ENCODE measurements at places on chromosomes 3 and 15.

- H3K27me3 ChIP-seq = no peaks in the 10 kb centered on the region
- H3K4me3 ChIP-seq = no peak overlapping the region
- no peak overlapping the region for H3K27ac ChIP-seq
- no peaks in the 10 kb centered on the region for H3K36me3 ChIP-seq
Measured at GRCh38 chr15:85419161-85419560, 38.8 kb downstream of the AKAP13 start.

DNA sequence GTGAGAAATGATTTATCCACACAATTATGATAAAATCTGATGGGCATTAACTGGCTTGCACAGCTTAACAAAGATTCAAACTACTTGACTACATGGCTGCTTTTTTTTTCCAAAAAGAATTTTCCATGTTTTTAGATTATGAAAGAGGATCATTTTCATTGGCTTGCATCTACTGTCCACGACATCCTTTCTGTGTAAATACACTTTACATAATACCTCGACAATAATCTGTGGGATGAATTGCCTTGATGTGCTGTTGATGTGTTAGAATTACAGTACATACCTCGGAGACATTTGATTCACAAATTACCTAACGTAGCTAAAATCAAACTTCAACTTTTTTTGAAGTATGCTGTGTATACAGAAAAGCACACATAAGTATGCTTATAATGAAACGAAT, 104.4 kb downstream of the PPP2R3A start:
- no peaks in the 10 kb centered on the region for H3K27me3 ChIP-seq
- no peak overlapping the region for H3K4me3 ChIP-seq
- H3K36me3 ChIP-seq = no peaks in the 10 kb centered on the region
- DNase-seq = no peak

- H3K4me1 ChIP-seq = peaks cover 11% of the 10 kb centered on the region
- no peak overlapping the region for H3K4me3 ChIP-seq
- no peaks in the 10 kb centered on the region for H3K27me3 ChIP-seq
- no peaks in the 10 kb centered on the region for H3K36me3 ChIP-seq
- H3K27ac ChIP-seq = no peak overlapping the region
- no peak for DNase-seq
Measured at GRCh38 chr3:65786890-65787289, 251.8 kb downstream of the MAGI1 start.

DNA sequence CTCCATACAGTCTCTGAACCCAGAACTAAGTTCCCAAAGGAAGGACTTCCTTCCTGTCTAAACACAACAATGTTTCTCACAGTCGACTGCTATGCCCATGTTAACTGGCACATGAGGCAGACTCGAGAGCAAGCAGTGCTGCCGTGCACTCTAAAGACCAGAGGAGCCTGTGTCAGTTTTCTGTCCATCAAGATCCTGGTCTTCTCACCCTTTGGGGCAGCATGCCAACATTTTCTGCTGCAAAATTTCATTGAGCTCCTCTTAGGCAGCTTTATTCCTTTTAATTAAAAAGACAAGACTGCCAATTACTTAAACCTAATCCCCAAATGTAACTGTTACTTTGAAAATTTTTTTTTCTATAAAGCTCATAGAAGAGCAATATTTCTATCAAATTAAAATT, 205.1 kb downstream of the GAP43 start:
- no peaks in the 10 kb centered on the region for H3K36me3 ChIP-seq
- no peak overlapping the region for H3K4me3 ChIP-seq
- 0 out of 2 replicates have a peak, but pooled peaks cover 4% of the 10 kb centered on the region for H3K27me3 ChIP-seq
- no peak for DNase-seq

DNA sequence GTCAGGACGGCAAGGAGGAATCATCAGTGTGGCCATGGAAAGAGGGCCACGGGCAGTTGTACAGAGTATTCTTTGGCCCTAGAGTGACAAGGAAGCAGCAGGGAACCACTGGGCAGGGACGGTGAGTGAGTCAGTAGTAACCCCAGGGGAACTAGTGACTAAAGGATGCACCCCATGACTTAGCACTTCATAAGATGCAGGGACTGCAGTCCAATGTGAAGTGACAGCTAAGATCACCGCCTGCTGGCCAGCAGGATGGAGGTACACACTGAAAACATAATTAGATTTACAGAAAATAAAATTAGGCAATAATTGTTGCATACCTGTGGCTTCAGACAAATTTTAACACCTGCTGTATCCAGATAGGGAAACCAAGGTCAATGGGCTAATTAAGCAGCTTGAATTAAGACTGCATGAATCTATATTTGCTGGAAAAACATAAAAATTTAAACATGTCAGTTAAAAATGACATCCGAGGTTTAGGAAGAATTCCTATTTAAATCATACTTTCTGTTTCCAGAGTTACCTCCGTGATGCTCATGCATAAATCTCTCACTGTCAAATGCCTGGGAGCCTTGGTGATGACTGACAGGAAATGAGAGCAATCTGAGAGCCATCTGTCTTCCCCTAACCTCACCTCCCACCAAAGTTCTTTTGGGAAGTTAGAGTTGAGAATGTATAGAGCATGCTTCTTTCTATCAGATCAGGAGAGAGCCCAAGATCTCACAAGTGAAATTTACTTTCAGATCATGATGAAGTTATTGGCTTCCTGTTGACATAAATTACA, 56.5 kb downstream of the DCLK3 start:
- H3K27ac ChIP-seq = no peak overlapping the region
- no peak overlapping the region for H3K4me3 ChIP-seq
- H3K4me1 ChIP-seq = no peaks in the 10 kb centered on the region

- H3K36me3 ChIP-seq = no peaks in the 10 kb centered on the region
- H3K27ac ChIP-seq = no peak overlapping the region
- H3K4me1 ChIP-seq = peaks cover 42% of the 10 kb centered on the region
- H3K4me3 ChIP-seq = no peak overlapping the region
- peaks cover 22% of the 10 kb centered on the region for H3K27me3 ChIP-seq
Measured at GRCh38 chr15:70503073-70503745, 260.1 kb downstream of the UACA start.

- no peak overlapping the region for H3K27ac ChIP-seq
- H3K4me1 ChIP-seq = no peaks in the 10 kb centered on the region
- DNase-seq = no peak
- no peaks in the 10 kb centered on the region for H3K27me3 ChIP-seq
Measured at GRCh38 chr3:189772584-189772983, 141.4 kb downstream of the TP63 start.

DNA sequence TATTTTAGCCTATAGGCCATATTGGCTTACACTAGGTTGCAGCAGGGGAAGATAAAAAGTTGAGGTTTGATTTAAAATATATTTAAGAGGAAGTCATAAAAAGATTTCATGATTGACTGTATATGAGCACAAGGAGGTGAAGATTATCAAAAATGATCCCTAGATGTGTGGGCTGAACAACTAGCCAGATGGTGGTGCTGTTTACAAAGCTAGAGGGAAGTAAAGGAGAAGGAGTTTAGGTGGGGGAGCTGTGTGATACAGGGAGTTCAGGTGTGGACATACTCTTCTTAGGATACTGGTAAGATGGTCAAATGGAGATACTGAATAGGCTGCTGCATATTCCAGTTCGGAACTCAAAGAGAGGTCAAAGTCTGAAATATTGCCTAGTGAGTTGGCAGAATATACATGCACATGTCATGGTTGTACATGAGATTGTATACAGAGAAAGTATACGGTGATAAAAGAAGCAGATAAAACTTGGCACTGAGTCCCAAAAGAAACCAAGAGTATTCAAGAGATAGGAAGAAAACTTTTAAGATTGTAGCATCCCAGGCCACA, 727.8 kb downstream of the NLGN1 start:
- H3K4me3 ChIP-seq = no peak overlapping the region
- no peaks in the 10 kb centered on the region for H3K36me3 ChIP-seq
- DNase-seq = peak; percentile 31

DNA sequence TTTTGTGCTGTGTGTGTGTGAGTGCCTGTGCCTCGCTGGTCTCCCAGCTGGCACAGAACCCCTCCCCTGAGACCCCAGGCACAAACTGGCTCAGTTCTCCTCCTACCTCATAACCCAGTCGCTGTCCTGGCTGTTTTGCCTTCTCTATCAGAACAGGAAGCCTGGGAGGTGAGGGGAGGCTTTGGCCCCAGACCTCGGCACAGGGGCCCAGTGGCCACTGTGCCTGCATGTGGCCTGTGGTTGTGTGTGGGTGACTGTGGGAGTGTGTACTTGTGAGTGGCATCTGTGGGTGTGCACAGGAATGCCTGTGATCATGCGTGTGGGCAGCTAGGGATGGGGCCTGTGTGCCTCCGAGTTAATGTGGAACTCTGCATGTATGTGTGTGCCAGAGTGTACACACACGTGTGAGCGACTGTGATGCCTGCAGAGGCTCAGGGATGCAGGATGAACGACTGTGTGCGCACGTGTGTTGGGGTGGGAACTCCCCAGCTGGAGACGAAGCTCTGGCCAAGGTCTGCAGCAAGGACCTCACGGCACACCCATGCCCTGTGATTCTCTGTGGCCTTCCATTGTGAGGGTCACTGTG, 32.3 kb downstream of the PSTPIP1 start:
- no peak overlapping the region for H3K4me3 ChIP-seq

DNA sequence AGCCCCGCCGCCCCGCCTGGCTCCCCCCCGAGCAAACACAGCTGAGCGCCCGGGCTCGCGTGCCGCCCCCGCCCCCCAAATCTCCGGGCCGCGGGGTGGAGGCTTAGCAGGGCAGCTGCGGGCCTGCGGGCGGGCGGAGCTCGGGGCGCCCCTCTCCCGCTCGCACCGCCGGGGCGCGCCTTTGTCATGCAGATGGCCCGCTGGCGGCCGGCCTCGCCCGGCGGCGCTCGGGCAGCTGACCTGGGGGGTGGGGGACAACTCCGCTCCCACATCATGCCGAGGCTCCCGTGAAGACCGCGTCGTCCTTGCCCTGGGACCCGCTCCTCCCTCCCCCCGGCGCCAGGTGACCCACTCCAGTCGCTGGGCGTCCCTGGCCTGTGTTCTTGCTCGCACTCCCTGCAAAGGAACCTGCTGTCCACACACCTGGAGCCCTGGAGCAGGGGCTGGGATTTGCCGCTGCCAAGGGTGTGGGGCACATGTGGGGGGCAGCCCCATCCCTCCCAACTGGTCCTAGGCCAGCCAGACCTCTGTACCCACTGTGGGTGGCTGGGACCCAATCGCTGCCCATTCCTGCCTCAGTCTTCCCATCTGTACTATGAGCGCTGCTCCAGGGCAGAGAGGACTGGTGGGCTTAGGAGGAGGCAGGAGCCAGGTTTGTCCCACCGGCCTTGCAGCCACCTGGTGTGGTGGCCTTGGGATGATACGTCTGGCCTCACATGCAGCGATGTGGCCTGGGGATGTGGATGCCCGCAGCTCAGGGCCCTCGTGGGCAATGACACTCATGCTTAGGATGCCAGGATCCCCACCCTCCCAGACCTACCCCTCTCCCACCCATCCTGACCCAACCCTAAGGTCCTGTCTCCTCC, 33.5 kb downstream of the DNAJB8 start:
- no peaks in the 10 kb centered on the region for H3K36me3 ChIP-seq
- no peak overlapping the region for H3K27ac ChIP-seq
- no peak for DNase-seq
- H3K27me3 ChIP-seq = no peaks in the 10 kb centered on the region
- peaks cover 25% of the 10 kb centered on the region for H3K4me1 ChIP-seq
- H3K4me3 ChIP-seq = no peak overlapping the region

GRCh38 chr3:53813876-53814275, 32.3 kb downstream of the CHDH start:
- no peaks in the 10 kb centered on the region for H3K4me1 ChIP-seq
- no peaks in the 10 kb centered on the region for H3K36me3 ChIP-seq
- no peak overlapping the region for H3K27ac ChIP-seq
- H3K27me3 ChIP-seq = no peaks in the 10 kb centered on the region
- DNase-seq = no peak

DNA sequence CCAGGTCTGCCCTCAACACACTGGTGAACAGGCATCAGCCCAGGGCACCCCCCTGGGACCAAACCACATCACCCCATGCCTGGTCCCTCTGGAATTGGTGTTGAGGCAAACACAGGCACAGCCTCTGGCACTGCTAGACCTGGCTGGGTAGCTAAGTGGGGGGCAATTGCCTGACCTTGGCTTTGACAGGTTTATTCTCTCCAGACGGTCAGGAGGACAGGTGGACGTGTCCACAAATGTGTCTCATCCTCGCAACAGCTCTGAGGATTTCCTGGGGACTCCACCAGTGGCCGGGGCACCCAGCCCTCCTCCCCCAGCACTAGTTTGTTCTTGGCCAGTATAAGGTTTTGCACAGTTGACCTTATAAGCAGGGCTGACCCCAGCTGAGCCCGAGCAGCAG, 31.3 kb downstream of the TKT start:
- no peak for DNase-seq
- no peak overlapping the region for H3K4me3 ChIP-seq
- H3K27ac ChIP-seq = peak overlapping the region; percentile 3

- H3K27ac ChIP-seq = peak overlapping the region; percentile 84
- no peaks in the 10 kb centered on the region for H3K27me3 ChIP-seq
- H3K4me1 ChIP-seq = peaks cover 19% of the 10 kb centered on the region
- H3K4me3 ChIP-seq = peak overlapping the region; percentile 88
- H3K36me3 ChIP-seq = peaks cover 8% of the 10 kb centered on the region
Measured at GRCh38 chr15:65184305-65184867, 756 bp downstream of the CLPX start.

DNA sequence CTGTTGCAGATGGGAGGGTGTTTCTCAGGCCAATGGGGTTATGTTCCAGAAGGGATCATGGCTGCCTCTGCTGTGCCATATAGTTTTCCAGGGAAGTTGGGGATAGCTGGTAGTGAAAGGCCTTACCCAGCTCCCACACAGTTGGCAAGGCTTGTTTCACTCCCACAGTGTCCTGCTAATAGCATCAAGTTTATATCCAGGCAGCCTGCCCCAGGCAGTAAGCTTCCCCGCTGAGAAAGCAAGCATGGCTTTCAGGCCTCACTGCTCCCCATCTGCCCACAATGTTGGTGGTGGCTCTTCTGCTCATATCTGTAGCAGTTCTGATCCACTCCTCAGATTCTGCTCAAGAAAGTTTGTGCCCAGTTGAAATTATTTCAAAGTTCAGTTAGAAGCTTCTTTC, 50.9 kb upstream of the DCBLD2 start:
- H3K27me3 ChIP-seq = no peaks in the 10 kb centered on the region
- peak overlapping the region; percentile 81 for H3K27ac ChIP-seq
- DNase-seq = no peak
- peaks cover 60% of the 10 kb centered on the region for H3K4me1 ChIP-seq

GRCh38 chr15:42994546-42994945, 74.0 kb upstream of the TTBK2 start:
- no peaks in the 10 kb centered on the region for H3K36me3 ChIP-seq
- no peaks in the 10 kb centered on the region for H3K27me3 ChIP-seq
- no peak overlapping the region for H3K4me3 ChIP-seq
- H3K27ac ChIP-seq = no peak overlapping the region

GRCh38 chr3:81406318-81406717, 355.1 kb downstream of the GBE1 start:
- no peak for DNase-seq
- no peak overlapping the region for H3K27ac ChIP-seq
- H3K4me1 ChIP-seq = no peaks in the 10 kb centered on the region
- H3K27me3 ChIP-seq = no peaks in the 10 kb centered on the region

DNA sequence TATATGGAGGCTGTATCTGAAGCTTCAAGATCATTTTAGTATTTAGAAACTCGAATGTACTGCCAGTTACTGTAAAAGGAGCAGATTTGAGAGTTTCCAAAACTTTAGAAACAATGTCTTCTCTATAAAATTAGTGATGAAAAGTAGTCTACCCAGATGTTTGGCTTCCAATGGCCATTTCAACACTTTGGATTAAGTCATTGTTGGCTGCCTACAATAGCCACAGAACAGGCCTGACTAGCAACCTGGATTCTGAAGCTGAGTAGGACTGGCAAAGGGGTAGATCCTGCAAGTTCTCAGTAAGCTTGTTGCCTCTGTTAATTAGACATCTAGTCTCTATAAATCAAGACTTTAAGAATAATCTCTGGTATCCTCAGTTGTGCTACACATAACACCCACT, 239.0 kb upstream of the KCNMB2 start:
- H3K4me1 ChIP-seq = no peaks in the 10 kb centered on the region
- no peaks in the 10 kb centered on the region for H3K27me3 ChIP-seq
- H3K27ac ChIP-seq = no peak overlapping the region
- H3K4me3 ChIP-seq = no peak overlapping the region
- H3K36me3 ChIP-seq = no peaks in the 10 kb centered on the region
